ENCODE measurements at places on chromosomes 7 and 10. TPM values are rescaled to one million over a fixed set of nuclear protein-coding genes. Genes with fewer than 3 reads are reported as not detected.

Gene GPR26
- not detected for total RNA-seq

Gene ASIC3
- 0.33 TPM for total RNA-seq

Gene UTF1
- total RNA-seq, result not detected

Gene AGAP3
- total RNA-seq, result 83.0 TPM

Gene ITPRID1
- not detected for total RNA-seq

All from melanocyte of skin (primary cell).